ENCODE measurements at places on chromosomes 1 and 21. TPM values are rescaled to one million over a fixed set of nuclear protein-coding genes. Genes with fewer than 3 reads are reported as not detected.

Gene OLFML3
- 38.9 TPM for total RNA-seq

Gene OR10J1
- not detected for total RNA-seq

Gene ANGPTL3
- total RNA-seq: not detected

Gene IGSF9
- 2.0 TPM for total RNA-seq

Gene ATP1A1
- 518 TPM for total RNA-seq

Gene CTSE
- 63.6 TPM for total RNA-seq

Gene OR2M3
- total RNA-seq: not detected

- DNase-seq: no peak
- H3K36me3 ChIP-seq: no peaks in the 10 kb centered on the region
- H3K27me3 ChIP-seq: no peaks in the 10 kb centered on the region
- H3K27ac ChIP-seq: no peak overlapping the region
These were observed 144.2 kb downstream of the VAV3 start for GRCh38 chr1:107820801-107821200.

GRCh38 chr1:169426174-169426705 lies 1.0 kb downstream of the CCDC181 start:
- no peak overlapping the region for H3K4me3 ChIP-seq
- peaks cover 8% of the 10 kb centered on the region for H3K4me1 ChIP-seq
- no peak overlapping the region for H3K27ac ChIP-seq
- peaks cover 9% of the 10 kb centered on the region for H3K27me3 ChIP-seq

GRCh38 chr21:15793550-15794235 lies 63.9 kb downstream of the USP25 start:
- H3K4me1 ChIP-seq: peaks cover 9% of the 10 kb centered on the region
- H3K4me3 ChIP-seq: no peak overlapping the region
- no peaks in the 10 kb centered on the region for H3K36me3 ChIP-seq
- no peaks in the 10 kb centered on the region for H3K27me3 ChIP-seq
- H3K27ac ChIP-seq: no peak overlapping the region
- DNase-seq: no peak

GRCh38 chr1:149903836-149904491 lies 4.6 kb downstream of the BOLA1 start:
- H3K27me3 ChIP-seq: no peaks in the 10 kb centered on the region
- H3K4me3 ChIP-seq: no peak overlapping the region
- no peak for DNase-seq
- no peak overlapping the region for H3K27ac ChIP-seq
- H3K36me3 ChIP-seq: no peaks in the 10 kb centered on the region
- peaks cover 10% of the 10 kb centered on the region for H3K4me1 ChIP-seq

DNA sequence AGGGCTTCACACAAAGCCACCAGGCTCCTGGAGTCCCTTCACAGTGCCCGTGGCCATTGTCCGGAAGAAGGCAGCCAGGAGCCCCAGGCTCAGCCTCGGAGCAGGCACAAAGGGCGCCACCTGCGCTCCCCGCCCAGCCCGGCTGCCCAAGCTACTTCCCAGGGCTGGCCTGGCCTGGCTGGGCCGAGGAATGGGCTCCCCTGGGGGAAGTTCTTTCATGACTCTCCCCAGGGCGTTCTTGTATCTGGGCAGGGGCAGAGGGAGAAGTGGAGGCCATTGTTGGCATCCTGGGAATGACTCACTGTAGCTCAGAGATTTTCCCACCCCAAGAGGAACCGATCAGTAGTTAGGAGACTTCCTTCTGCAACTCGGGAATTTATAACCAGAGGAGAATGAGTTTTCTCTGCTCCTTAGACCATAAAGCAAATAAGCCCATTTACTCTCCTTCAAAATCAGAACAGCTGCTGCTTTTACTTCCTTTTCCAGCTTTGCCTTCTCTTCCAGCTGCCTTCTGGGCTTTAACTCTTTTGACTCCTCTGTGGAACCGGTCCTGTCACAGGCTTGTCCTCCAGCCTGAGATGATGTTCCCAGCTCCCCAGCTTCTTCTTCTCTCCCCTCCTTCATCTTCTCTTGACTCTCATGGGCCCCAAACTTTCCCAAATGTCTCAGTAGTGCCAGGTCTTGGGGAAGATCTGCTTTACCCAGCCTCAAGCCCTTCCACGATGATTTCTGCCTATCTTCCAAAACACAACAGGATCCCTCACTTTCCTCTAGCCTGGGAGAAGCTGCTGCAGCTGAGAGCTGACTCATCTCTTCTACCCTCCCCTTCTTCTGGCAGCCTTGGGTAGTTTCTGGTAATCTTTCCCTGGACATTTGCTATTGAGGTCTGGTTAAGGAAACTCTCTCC lies 118.7 kb upstream of the CD34 start:
- H3K27me3 ChIP-seq: no peaks in the 10 kb centered on the region
- no peak for DNase-seq
- no peak overlapping the region for H3K4me3 ChIP-seq
- peaks cover 25% of the 10 kb centered on the region for H3K4me1 ChIP-seq
- H3K27ac ChIP-seq: peak overlapping the region; percentile 83

DNA sequence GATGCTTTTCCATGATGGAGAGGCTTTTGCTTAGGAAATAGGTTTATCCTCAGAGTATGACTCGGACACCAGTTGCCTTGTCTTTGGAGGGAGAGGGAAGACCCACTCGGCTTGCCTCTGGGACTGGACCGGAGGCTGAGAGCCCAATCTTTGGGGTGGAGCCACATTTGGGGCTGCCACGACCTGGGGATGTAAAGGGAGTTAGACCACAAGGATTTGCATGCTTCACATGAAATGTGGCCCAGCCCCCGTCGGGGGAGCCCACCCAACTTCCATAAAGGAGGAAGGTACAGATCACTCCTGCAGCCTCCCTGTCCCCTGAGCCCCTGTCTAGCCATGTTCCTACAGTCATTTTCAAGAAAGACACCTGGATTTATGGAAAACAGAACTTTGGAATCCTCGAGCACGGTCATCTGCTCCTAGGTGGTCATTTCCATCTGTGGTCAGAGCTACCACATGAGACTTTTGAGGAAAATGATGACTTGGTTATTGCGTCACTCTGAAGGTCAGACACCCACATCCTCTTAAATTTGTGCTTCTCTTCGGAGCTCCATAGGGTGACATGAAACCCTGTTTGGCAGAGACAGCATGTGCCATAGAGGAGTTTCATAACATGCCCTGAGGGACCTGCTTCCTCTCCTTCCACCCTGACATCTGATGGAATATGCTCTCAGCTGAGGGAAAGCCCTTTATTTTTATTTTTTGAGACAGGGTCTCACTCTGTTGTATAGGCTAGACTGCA lies 99.4 kb upstream of the SLC45A1 start:
- no peaks in the 10 kb centered on the region for H3K36me3 ChIP-seq
- no peaks in the 10 kb centered on the region for H3K27me3 ChIP-seq
- DNase-seq: no peak
- H3K27ac ChIP-seq: no peak overlapping the region

- no peak overlapping the region for H3K4me3 ChIP-seq
- H3K4me1 ChIP-seq: no peaks in the 10 kb centered on the region
- H3K27ac ChIP-seq: no peak overlapping the region
- H3K36me3 ChIP-seq: no peaks in the 10 kb centered on the region
These were observed 18.9 kb upstream of the SSX2IP start for GRCh38 chr1:84709131-84709530.

DNA sequence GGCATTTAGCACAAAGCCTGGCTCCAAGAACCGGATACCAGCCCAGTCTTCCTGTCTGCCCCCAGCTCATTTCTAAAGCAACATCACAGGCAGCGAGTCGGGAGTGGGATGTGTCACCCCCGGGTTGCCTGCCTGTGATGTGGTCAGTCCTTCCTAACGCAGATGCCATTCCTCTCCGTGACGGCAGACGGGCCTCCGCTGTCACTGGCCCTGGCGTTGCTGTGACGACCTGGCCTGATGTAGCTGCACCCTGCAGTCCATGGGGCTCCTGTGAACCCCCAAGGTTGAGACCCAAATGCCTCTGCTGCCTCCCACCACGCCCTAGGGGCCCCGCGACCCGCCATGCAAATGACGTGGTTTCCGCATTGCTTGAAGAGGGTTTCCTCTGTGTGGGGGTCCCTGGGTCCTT lies 12.3 kb downstream of the TNFRSF1B start:
- no peak for DNase-seq
- no peak overlapping the region for H3K4me3 ChIP-seq
- H3K27me3 ChIP-seq: no peaks in the 10 kb centered on the region
- H3K36me3 ChIP-seq: no peaks in the 10 kb centered on the region

DNA sequence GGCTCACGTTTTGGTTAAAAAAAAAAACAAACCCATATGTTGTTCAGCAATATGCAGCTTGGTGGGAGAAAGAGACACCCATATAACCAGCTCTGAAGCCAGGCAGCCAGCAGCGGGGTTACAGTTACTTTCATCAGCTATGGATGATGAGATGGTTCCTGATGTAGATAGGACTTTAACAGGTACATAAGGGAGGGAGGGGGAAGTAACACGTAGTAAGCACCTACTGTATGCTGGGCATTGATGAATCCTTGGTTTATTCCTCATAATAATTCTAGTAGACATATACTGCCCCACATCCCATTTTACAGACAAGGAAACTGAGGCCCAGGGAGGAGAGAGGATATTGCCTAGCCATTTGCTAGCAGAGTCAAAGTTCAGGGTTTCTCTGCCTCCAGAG lies 2.0 kb downstream of the SLC1A7 start:
- no peak overlapping the region for H3K4me3 ChIP-seq
- peak overlapping the region; percentile 5 for H3K27ac ChIP-seq
- DNase-seq: no peak
- peaks cover 19% of the 10 kb centered on the region for H3K4me1 ChIP-seq
- H3K27me3 ChIP-seq: no peaks in the 10 kb centered on the region

DNA sequence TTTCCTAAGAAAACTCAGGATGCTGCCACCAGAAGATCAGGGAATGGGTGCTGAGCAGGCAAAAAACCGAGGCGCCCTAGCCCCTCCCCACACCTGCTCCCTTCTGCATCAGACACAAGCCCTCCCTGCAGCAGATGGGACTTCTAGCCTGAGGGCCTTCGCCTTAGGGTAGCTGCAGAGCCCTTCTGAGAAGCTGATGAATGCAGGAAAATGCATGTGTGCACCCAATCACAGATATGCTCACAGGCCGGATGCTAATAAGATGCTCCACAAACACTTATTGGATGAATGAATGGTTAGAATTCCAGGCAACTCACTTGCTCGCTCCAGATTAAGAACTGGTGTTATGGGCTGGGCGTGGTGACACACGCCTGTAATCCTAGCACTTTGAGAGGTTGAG lies 6.8 kb upstream of the C1orf210 start:
- H3K27ac ChIP-seq: no peak overlapping the region
- peaks cover 31% of the 10 kb centered on the region for H3K4me1 ChIP-seq
- DNase-seq: no peak
- H3K36me3 ChIP-seq: no peaks in the 10 kb centered on the region
- H3K4me3 ChIP-seq: no peak overlapping the region
- H3K27me3 ChIP-seq: no peaks in the 10 kb centered on the region

- H3K27ac ChIP-seq: peak overlapping the region; percentile 96
- peak overlapping the region; percentile 84 for H3K4me3 ChIP-seq
- peaks cover 81% of the 10 kb centered on the region for H3K4me1 ChIP-seq
- no peaks in the 10 kb centered on the region for H3K36me3 ChIP-seq
These were observed 3.1 kb downstream of the ATP1A1 start for GRCh38 chr1:116375887-116376728.

DNA sequence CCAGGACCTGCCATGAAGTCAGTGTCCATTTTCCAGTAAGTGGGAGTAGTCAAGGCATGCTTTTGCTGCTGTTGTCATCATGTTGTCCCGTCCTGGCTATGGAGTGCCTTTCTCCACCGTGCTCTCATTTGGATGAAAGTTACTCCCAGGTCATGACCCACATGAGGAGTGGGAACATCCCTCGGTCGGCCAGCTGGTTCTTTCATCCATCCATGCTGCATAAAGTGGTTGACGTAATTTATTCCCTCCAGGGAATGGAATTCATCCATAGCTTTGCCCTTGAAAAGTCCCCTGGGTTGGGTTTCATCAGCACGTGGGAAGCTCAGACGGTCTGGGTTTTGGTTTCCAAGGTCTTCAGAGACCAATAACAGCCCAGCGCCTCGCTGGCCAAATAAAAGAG lies 11.6 kb downstream of the PLA2G2A start:
- H3K4me3 ChIP-seq: no peak overlapping the region
- no peak overlapping the region for H3K27ac ChIP-seq
- H3K27me3 ChIP-seq: peaks cover 12% of the 10 kb centered on the region
- no peak for DNase-seq
- H3K4me1 ChIP-seq: no peaks in the 10 kb centered on the region

GRCh38 chr1:211610779-211611556 lies 32.0 kb upstream of the SLC30A1 start:
- no peak overlapping the region for H3K4me3 ChIP-seq
- H3K27me3 ChIP-seq: no peaks in the 10 kb centered on the region
- DNase-seq: no peak

DNA sequence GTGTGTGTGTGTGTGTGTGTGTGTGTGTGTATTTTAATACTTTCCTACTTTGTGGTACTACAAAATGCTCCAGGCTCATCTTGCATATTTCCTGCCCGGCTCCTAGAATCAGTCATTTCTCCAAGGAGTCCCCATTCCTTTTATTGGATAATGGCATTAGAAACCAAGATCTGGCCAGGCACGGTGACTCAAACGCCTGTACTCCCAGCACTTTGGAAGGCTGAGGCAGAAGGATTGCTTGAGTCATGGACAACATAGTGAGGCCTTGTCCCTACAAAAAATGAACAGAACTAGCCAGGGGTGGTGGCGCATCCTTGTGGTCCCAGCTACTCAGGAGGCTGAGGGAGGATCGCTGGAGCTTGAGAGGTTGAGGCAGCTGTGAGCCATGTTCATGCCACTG lies 20.3 kb downstream of the EPB41 start:
- no peaks in the 10 kb centered on the region for H3K4me1 ChIP-seq
- no peak for DNase-seq
- H3K27ac ChIP-seq: no peak overlapping the region
- no peaks in the 10 kb centered on the region for H3K36me3 ChIP-seq
- H3K4me3 ChIP-seq: no peak overlapping the region

DNA sequence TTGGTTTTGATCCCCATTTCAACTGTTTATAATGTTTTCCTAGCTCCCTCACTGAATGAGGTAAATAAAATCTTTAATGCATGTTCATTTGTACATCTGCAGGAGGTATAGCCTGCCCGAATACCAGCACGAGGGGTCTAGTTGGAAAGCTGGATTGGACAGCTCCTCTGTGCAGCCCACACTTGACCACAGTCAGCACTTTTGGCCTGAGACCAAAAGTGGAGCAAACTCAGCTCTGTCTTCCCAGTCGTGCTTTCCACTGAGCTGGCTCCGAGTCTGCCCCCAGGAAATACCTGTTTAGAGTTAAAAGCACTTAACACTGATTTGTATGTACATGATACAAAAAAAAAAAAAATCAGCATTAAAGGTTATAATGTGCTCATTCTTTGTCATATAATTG lies 224.4 kb downstream of the DSCAM start:
- no peak for DNase-seq
- H3K27me3 ChIP-seq: no peaks in the 10 kb centered on the region
- H3K36me3 ChIP-seq: no peaks in the 10 kb centered on the region
- no peaks in the 10 kb centered on the region for H3K4me1 ChIP-seq
- no peak overlapping the region for H3K27ac ChIP-seq
- no peak overlapping the region for H3K4me3 ChIP-seq

Measured in lower lobe of right lung (tissue), 2 donors.